ENCODE measurements at places on chromosomes 16 and 17.

GRCh38 chr16:75965504-75966374 is 239.4 kb upstream of the CPHXL start:
- DNase-seq: no peak

- DNase-seq: no peak
Observed at GRCh38 chr16:89864527-89864820, 8.9 kb upstream of the TCF25 start.

GRCh38 chr17:14052886-14053615 is 16.3 kb upstream of the COX10 start:
- no peak for DNase-seq

GRCh38 chr16:52874042-52874441 is 178.7 kb downstream of the CHD9NB start:
- no peak for DNase-seq

DNA sequence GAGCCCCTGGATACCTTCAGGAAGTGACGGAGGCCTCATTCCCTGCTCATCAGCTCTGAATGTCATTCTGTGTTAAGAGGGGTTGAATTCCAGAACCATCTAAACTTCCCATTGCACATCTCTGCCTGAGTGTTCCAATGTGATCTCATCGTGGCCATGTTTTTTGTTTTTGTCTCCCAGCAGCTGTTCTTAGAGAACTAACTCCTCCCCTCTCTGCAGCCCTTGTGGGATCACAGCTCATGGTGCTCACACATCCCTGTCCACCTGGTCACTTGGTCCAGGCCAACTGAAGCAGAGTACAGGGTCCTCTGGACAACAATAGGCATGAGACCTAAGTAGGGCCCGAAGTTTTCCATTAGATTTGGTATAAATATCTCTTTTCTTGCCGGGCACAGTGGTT is 6.0 kb upstream of the SYT17 start:
- no peak for DNase-seq

- DNase-seq: no peak
Observed at GRCh38 chr17:75888484-75888883, 8.3 kb downstream of the TRIM65 start.

DNA sequence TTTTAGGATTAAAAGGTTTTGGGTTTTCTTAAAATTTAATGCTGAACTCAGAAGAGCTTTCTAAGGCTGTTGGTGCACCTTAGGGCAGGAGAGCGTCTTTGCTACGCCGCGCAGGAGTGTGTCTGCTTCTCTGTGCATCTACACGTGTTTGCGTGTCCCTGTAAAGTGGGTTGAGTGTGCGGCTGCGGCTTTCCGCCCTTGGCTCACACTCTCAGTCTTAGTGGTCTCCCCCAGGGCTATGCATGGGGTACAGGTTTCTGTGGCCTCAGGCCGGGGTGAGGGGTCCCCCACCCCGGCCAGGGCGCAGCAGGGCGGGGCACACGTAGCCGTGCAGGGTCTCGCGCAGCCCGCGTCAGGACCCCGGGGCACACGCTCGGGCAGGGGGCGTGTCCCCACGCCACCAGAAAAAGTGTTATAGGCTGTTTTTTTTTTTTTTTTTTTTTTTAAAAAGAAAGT is 727 bp upstream of the TENT4B start:
- no peak for DNase-seq

DNA sequence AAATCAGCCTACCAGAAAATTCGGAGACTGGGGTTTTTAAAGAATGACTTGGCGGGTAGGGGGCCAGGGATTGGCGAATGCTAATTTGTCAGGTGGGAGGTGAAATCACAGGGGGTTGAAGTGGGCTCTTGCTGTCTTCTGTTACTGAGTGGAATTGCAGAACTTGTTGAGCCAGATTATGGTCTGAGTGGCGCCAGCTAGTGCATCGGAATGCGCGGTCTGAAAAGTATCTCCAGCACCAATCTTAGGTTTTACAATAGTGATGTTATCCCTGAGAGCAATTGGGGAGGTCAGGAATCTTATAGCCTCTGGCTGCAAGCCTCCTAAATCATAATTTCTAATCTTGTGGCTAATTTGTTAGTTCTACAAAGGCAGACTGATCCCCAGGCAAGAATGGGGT is 762 bp upstream of the RBL2 start:
- no peak for DNase-seq
